SK-N-SH treated with all-trans-retinoic acid at 6 μM for 48 hours (cell line): ENCODE measurements at places on chromosomes 1 and 21.

GRCh38 chr1:98709906-98710305, 48.4 kb downstream of the SNX7 start:
- ATAC-seq = no peak

GRCh38 chr1:168301664-168302320, 21.1 kb downstream of the TBX19 start:
- ATAC-seq = peak; percentile 88

DNA sequence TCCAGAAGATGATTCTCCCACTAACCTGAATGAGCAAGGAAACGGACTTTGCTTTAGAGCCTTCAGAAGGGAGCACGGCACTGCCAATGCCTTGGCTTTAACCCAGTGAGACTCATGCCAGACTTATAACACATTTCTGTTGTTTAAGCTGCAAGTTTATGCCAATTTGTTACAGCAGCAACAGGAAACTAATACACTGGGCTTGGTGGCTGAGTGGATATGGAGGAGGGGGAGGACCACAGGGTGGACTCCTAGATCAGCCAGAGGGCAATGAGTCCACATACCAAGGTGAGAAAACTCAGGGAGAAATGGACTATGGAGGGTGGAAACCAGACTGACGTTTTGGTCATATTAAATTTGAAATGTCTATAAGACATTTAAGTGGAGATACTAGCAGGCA, 156.2 kb upstream of the KCNJ6 start:
- ATAC-seq = no peak

DNA sequence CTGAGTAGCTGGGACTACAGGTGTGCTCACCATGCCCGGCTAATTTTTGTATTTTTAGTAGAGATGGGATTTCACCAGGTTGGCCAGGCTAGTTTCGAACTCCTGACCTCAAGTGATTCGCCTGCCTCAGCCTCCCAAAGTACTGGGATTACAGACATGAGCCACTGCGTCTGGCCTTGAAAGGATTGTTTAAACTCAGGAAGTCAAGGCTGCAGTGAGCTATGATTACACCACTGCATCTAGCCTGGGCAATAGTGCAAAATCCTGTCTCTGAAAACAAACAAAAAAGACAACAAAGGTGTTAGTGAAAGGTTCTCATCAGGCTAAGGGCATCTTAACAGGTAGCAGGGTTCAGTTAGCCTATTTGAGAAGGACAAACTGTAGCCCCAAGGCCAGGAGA, 14.2 kb upstream of the ZNF496 start:
- no peak for ATAC-seq

- peak; percentile 50 for ATAC-seq
Measured at GRCh38 chr1:18805925-18806849, 53.3 kb downstream of the TAS1R2 start.

DNA sequence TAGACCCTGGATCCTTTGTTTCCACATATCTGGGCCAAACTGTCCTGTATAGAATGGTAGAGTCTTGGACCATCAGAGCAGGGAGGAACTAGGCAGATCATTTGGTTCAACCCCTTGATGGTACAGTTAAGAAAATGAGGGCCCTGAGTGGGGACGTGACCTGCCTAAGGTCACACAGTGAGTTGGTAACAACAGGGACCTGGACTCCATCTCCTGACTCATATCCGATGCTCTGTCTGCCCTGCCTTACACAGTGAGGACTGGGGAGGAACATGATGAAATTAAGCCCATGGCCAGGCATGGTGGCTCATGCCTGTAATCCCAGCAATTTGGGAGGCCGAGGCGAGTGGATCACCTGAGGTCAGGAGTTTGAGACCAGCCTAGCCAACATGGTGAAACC, 440.2 kb downstream of the PTPRU start:
- no peak for ATAC-seq

DNA sequence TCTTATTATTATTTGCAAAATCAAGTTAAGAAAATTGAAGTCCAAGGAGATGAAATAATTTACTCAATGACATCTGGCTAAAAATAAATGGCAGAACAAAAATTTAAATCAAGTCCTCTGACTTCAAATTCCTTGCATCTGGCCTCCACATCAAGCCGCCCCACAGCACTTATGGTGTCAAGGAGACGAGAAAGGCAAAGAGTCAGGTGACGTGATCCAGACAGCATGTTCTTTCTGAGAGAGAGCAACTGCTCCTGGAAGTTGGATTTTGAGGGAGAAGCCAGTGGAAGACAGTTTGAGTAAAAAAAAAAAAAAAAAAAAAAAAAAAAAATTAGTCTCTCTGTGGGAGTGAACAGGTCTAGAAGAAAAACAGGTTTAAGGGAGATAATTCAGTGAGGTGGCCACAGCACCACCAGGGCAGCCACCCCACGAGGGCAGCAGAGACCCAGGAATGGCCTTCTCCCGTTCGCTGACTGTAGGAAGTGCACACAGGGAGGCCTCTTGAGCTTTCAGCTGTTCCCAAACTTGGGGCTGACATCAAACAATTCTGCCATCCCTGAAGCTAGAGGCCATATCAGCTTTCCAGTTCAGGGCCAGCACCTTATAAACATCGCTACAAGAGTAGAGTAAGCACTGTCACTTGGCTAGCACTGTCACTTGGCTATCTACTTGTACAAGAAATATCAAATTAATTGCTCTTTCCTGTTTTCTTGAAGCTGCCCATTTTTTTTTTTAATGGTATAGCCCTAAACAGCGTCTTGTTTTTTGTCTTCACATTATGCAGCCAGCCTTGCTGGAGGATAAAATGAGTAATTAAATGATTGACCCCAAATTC, 7.8 kb downstream of the C1orf162 start:
- peak; percentile 99 for ATAC-seq

DNA sequence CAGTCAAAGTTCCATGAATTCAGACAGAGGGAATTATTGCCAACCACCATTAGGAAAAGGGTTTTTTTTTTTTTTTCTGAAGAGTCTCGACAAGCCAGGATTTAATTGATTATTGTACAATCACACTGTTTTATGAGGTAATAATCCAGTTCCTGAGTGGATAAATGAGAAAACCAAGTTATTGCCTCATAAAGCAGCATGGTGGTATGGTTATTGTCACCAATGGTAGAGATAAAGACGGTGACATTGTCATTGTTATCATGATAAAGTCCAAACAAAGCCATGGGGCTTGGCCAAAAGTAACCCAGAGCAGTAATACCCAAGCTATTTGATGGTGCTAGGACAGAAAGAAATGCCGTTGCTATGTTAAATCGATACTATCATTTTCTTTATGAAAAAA, 232.8 kb downstream of the USH2A start:
- ATAC-seq = no peak

GRCh38 chr21:34690041-34690792, 21.4 kb downstream of the CLIC6 start:
- ATAC-seq = no peak

- ATAC-seq = no peak
Measured at GRCh38 chr1:55413286-55413685, 198.1 kb upstream of the USP24 start.

DNA sequence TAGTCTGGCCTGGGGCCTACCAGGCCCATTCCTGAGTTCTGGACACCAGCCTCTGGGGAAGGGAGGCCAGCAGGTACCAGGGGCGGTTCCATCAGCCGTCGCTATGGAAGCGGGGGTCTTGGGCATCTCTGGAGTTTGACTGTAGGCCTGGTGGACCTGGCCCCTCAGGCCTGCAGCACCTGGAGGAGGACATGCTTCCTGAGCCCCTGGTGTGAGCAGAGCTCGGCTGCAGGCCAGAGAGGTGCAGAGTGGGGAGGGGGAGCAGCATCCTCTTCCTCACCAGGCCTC, 7.8 kb downstream of the MYBPH start:
- ATAC-seq = no peak

DNA sequence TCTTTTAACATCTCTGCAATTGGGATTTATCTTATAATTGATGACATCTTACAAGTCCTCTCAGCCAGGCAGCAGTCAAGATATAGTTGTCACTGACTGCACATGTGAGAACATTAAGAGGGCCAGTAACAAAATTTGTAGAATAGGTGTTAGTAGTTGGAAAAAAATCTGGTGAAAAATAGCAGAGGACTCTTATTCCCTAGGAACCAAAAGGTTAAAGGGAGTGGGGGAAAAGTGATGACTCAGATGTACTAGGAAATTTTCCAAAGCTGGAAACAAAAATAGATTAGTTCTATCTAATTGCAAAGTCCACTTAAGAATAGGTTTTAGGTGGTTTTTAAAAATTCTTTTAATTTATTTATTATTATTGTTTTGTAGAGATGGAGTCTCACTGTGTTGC, 3.6 kb downstream of the NUP210L start:
- ATAC-seq = no peak

GRCh38 chr21:23886828-23887724, 1720.2 kb downstream of the MRPL39 start:
- no peak for ATAC-seq

DNA sequence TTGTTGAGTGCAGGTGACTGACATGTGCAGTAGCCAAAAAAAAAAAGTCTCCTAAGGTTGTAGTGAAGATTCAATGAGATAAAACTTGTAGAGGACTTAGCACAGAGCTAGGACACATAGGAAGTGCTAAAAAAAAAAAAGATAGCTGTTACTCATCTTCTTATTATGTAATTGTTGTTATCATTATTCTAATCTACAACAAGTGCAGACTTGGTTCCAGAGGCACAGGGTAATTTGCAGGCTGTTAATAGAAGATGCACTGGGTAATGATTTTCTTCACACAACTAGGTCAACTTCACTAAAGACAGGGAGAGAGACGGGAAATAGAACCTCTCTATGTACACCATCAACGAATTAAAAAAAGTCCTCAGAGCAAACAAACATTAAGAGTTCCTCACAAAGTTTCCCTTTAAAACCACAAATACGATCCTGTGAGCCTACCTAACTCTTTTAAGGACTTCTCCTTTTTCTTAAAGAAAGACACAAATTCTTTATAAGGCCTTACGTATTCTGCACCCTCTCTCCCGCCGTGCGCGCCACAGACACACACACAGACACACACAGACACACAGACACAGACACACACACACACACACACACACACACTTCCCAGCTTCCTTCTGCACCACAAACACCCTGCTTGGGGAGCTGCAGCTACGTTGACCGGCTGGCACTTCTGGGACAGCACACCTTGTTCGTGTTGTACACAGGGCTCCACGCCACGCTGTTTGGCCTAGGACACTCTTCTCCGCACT, 49.8 kb upstream of the GADD45A start:
- no peak for ATAC-seq

DNA sequence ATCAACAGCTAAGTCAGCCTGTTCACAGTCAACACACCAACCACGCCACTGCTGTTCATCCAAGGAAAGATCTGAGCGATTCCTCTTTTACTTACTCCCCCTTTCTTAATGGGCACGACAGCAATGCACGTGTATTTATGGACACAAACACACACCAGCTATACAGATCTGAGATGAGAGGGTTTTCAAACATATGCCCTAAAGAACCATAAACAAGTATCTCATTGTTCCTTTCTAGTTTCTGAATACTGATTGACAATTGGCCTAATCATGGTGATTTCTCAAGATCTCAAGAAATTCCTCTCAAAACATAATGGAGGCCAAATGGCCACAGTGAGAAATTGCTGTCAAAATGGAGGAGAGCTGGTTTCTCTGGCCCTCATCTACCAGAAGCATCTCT, 18.0 kb downstream of the TOR3A start:
- no peak for ATAC-seq

GRCh38 chr1:77068013-77068412, 151.2 kb downstream of the PIGK start:
- no peak for ATAC-seq

DNA sequence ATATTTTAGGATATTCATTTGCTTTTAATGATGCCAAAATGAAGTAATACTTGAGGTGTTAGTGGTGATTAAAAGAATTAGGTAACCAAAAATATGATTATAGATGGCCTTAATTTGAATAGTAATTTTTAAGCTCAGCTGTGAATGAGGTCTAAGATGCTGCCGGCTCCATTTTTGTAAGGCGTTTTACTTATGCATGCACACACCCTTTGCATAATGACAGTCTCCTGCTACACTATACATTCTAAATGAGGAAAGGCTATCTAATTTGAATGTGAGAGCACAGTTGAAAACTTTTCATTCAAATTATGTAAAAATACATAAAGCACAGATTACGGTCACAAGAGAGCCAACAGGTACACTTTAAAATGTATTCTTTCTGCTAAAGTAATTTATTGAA, 41.6 kb downstream of the RGS21 start:
- no peak for ATAC-seq

DNA sequence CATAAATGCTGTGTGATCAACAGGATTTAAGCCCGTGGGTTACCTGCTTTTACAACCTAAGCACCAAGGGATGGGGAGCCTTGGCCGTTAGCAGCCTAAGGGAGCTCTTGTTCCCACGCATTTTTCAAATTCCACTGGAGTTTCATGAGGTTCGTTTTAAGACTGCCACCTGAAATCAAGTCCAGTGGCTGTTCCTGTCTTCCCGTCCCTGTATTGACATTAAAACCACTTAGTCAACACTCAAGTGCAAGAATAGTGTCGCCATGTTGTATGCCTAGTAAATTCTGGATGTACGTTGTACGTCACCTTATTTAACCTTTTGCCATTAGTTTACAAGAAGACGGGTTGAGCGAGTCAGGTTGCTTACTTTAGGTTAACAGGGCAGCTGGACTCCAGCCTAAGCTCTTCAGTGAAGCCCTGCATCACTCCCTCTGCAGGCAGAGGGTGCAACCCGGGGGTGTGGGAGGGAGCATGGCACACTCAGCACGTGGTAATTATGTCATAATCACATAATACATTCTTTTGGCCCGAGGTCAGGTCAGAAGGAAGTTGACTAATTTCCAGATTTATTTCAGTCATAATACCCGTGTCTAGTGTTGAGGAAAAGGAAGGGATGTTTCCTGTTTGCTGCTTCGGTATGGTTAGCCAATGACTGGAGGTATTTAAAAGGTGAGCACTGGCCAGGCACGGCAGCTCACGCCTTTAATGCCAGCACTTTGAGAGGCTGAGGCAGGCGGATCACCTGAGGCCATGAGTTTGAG, 42.5 kb downstream of the CNST start:
- ATAC-seq = peak; percentile 89

- ATAC-seq = peak; percentile 3; the same call in 2 of the 3 replicates
Measured at GRCh38 chr1:155858800-155859233, 550 bp upstream of the SYT11 start.

GRCh38 chr1:18712252-18712600, 81.6 kb downstream of the PAX7 start:
- no peak for ATAC-seq

DNA sequence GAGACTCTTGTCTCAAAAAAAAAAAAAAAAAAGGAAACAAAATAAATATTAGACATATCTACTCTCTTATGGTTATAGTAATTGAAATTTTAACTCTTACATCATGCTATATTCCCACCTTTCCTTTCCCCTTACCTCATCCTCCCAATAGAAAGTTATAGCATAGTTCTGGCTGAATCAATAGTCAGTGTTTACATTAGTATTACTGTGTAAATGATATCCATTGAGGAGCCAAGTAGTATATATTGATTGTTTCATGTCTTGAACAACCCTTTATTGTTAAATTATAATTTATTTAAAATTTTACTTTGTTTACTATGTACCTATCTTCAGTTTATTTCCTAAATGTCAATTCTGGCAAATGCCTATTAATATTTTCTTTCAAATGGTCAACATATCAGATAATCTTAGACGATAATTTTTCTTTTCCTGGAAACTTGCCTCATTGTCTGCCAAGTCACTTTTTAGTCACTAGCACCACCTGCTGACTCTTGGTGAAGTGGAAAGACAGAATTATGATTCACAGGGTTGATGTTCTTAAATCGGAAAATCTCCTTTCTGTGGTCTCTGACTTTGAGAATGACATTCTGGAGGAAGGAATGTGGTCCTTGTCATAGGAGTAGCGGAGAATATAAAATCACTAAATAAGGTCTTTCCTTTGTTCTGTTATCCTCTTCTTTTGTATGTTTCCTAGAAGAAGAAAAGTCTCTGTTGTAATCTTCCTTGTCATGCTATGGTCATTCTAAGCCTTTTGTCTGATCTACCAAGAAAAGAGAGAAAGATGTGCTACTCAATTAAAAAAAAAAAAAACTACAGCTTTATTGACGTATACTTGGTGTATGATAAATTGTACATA, 8.6 kb downstream of the HJV start:
- ATAC-seq = peak; percentile 82
